RCC 7860 (cell line): ENCODE measurements at places on chromosomes 4 and X.

- no peak for DNase-seq
These were observed 231.0 kb downstream of the PRDM5 start for GRCh38 chr4:120691536-120691935.

DNA sequence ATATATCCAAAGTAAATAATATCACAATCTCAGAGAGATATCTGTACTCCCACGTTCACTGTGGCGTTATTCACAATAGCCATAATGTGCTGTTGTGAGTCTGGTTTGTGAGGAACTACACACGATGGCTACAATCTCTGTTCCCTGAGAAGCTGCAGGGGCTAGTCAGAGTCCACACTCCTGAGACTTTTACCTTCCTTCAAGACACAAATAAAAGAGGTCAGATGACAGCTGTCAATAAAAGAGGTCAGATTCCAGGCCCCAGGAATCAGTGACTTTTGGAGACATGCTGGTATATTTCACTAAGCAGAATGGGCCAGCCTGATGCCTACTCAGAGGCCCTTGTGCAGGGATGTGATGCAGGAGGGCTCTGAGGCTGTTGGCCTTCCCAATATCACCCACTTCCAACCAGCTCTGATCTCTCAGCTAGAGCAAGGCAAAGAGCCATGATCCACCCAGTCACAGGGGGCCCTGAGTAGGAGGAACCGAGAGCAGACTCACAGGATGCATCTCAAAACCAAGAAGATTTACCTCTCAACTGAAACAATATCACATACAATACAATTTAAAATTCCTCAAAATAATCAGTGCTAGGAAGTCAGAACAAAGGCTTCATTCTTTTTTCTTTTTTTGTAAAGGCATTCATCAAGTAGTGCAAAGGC, 13.8 kb downstream of the FRYL start:
- DNase-seq, result no peak

DNA sequence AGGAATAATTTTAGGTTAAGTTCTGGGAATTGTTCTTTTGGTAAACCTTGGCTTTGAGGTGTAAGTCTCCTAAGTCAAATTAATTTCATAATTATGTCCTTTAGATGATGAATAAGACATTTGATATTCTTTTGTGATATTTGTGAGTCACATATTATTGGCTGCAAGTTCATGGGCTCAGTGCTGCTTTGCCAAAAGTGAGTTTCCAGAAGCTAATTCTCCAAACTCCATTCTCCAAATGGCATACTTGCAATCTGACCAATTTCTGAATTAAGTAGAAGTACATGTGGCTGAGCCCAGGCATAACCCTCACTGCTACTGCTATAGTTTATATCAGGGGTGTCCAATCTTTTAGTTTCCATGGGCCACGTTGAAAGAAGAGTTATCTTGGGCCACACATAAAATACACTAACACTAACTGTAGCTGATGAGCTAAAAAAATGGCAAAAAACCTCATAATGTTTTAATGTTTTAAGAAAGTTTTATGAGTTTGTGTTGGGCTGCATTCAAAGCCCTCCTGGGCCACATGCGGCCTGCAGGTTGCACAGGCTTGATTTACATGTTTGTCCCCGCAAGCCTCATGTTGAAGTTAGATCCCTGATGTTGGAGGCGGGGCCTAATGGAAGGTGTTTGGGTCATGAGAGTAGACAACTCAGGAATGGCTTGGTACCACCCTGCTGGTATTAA, 196.1 kb downstream of the ZNF330 start:
- DNase-seq, result no peak

DNA sequence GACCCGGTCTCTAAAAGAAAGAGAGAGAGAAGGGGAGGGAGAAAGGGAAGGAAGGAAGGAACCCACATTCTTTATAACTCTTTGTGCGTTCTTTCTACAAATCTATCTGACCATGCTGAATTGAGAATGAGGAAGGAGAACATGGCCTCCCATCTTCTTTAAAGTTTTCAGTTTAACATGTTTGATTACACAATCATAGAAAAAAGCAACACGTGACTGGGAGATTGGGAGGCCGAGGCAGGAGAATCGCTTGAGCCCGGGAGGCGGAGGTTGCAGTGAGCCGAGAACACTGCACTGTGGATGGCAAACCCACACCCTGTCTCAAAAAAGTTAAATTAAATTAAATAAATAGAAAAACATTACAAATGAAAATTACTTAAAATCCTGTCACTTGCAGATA, 254.5 kb downstream of the RAPGEF2 start:
- DNase-seq, result no peak

- DNase-seq, result no peak
These were observed 589.9 kb upstream of the GALNT7 start for GRCh38 chr4:172578712-172579111.

- no peak for DNase-seq
These were observed 330.9 kb downstream of the SPOCK3 start for GRCh38 chr4:166903408-166903807.

DNA sequence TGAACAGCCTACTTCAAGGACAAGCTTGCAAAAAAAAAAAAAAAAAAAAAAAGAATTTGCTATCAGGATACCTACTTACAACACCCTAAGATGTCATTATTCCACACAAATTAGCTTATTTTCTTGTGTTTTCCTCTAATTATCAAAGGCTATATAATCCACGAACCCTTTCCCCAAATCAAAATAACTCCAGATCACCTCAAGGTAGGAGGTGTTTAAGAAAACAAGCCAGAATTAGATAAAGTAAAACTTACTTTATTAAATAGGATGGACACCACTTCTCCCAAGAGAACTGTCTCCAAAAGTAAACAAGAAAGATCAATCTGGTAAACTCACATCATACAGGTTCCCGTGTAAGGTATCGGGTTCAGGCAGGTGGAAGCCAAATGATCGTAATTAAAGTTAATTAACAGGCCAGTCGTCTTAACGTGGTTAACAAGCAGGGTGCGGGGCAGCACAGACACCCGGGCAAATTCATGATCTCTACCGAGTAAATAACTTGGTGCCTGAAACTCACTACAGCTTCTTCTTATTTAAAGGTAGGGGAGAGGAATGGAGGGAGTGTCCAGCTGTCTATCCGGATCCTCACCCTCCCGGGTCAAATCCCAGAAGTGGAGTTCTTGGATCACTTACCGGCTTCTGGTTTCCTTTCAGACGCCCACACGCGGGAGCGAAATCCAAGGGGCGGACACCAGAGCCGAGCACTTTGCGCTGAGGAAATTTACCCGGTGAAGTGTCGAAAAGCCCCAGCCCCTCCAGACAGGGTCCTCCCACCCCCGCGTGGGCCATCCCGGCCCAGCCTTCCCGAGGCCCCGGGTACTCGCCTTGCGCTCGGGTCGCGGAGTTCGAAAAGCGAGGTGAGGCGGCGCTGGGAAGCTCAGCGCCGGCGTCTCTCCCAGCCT, 708 bp downstream of the ARAP2 start:
- peak; percentile 26 for DNase-seq
